ENCODE measurements at places on chromosomes 2 and 18. TPM values are rescaled to one million over a fixed set of nuclear protein-coding genes. Genes with fewer than 3 reads are reported as not detected.

DNA sequence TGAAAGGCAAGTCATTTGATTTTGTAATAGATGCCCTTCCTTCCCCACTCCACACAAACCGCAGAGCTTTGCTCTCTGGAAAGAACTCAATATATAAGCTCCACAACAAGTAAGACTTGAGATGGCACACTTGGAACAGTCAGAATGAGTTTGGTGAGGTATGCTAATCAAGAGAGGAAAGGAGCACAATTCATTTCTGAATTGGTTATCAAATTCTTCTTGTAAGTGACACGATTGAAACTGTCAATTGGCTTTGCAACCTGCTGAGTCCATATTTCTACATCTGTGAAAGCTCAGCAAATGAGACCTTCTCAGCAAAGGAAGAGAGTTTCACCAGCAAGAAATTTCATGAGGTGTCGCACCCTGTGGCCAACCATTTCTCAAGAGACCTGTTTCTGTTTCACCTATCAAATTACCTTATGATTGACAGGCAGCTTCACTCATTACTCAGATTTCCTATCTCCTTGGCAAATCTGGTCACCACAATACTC is 19.1 kb downstream of the CTLA4 start:
- peak; percentile 81 for DNase-seq

DNA sequence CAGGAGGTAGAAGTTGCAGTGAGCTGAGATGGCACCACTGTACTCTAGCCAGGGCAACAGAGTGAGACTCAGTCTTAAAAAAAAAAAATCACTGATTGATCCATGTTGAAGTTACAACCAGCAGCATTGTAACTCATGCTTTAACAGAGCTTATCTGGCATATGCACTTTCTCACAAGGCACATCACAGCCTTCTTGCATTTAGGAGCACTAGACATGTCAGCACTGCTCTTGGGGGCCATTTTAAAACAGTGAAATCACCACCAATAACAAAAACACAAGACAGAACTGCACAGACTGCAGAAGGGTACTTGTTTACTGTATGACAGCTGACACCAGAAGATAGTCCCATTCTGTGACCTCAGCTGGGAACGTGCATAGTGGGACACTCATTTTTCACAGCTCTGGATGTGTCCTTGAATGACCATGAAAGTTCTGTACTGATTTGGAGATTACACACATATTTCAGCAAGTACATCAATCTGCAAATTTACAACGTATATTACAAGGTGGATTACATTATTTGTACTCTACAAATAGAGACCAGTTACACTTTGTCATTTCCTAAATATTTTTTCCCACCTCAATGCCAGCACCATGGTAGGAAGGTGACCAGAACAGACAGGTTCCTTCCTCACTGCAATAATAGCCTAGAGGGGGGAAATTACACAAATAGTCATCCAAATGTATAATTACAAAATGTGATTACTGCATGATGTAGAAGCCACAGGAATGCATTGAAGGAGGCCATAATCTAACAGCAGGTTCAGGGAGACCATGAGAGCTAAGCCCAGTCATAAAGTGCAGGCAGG is 35.1 kb downstream of the CCBE1 start:
- DNase-seq = no peak

GRCh38 chr2:2872713-2873449 is 504.7 kb downstream of the EIPR1 start:
- DNase-seq = no peak

GRCh38 chr2:57759822-57760300 is 286.7 kb upstream of the VRK2 start:
- DNase-seq = peak; percentile 83

DNA sequence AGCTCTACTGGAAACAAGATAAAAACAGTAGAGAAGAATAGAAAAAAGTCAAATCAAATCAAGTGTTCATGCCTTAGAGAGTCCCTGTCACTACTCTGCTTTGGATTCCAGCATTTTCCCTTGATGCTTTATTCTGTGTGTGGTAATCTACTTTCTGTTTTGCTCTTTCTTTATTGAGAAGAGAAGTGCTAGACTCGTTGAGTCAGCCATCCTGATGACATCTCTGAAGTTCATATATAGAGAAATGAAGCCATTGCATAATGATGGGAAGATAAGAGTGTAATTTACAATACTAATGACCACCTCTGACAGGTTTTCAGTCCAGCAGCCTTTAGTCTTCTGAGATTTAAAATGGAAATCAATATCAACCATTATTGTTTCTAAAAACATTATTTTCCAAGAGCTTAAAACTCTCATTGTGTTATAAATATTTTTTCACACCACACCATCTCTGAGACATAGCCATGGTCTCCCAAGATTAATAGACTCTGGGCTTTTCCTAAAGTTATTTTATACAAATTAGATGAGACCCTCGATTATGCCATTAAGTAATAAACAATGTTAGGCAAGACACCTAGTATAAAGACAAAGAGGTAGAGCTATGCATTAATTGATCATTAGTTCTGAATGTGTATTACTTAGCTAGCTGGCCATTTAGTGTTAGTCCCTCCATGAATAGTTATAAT is 679.0 kb upstream of the ACVR2A start:
- DNase-seq = no peak

GRCh38 chr2:110674620-110675555 is 3.0 kb downstream of the BUB1 start:
- DNase-seq = peak; percentile 42

- DNase-seq = no peak
Measured at GRCh38 chr2:149877913-149878312, 290.3 kb upstream of the MMADHC start.

DNA sequence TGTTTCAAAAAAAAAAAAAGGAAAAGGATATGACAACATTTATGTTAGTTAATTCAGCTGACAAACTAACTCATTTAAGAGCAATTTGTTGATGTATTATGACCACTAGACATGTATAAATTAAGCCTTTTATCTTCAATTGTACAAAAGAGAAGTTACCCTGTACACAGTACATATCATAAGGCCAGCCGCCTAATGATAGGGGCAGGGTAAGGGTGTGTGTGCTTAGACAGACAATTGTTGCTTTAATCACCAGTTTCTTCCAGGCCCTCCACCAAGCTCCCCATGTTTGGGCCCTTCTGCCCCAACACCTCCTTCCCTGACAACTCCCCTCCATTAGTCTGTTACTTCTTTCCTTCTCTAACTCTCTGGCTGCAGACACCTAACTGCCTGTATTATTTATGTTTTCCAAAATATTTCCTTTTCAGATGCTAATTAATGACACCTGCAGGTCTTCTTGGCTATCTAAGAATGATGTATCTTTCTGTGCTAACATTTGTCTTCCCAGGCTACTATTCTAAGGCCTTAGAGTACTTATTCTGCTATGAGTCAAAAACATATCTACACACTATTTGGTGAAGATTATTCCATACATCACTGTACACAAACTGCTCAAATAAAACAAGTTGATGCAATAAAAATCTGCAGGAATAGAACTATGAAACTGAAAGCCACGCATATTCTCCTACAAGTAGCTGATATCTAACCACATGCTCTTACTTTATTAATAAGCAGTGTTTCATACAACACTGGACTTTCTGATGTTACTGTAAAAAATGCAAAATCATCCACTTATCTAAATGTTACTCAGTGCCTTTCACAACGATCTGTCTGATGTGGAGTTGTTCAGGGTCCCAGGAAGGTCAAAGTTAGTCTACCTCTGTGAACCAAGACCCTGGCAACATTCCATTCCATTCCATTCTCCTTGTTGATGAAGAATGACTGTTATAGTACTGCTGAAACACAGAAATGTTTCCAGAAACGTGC is 26.4 kb downstream of the TMEM131 start:
- no peak for DNase-seq

DNA sequence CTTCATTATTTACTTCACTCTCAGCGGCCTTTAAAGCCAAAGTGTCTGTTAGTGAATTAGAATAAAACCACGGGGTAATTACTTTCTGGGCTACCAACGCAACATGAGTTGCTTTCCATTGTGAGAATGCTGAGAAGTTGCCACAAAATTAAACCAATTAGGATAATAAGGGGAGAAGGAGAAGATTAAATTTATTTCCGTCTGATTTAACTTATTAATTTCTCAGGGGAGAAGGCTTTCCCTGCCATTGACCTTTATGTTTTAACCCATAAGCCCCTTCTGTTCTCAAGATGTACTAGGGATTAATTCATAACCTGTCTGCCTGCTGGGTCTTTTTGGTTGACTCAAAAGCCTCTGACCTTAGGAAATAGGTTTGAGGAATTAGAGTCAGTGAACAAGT is 42.3 kb upstream of the IGFBP5 start:
- DNase-seq = no peak

- DNase-seq = no peak
Measured at GRCh38 chr2:209970271-209970670, 32.2 kb upstream of the RPE start.

- no peak for DNase-seq
Measured at GRCh38 chr2:127685410-127686080, 10.2 kb upstream of the LIMS2 start.

DNA sequence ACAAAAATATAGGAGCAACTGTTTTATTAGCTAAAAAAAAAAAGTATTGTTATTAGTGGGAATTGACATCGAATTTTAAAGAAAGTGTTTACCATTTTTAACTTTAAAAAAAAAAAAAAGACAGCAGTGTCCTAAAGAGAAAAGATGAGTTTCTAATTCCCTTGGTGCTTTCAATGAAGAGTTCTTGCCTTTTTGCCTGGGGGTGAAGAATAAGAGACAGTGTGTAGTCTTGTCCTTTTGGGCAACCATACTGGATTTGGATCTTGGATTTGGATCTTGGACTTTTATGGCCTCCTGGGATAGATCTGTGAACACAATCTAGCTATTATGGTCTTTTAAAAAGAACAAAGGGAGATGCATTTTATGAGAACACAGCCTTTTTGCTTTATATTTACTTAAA is 60.2 kb upstream of the GLS start:
- DNase-seq = no peak

Gene CXCR1
- not detected for total RNA-seq

- DNase-seq = no peak
Measured at GRCh38 chr2:160432633-160433032, 61.0 kb downstream of the RBMS1 start.

DNA sequence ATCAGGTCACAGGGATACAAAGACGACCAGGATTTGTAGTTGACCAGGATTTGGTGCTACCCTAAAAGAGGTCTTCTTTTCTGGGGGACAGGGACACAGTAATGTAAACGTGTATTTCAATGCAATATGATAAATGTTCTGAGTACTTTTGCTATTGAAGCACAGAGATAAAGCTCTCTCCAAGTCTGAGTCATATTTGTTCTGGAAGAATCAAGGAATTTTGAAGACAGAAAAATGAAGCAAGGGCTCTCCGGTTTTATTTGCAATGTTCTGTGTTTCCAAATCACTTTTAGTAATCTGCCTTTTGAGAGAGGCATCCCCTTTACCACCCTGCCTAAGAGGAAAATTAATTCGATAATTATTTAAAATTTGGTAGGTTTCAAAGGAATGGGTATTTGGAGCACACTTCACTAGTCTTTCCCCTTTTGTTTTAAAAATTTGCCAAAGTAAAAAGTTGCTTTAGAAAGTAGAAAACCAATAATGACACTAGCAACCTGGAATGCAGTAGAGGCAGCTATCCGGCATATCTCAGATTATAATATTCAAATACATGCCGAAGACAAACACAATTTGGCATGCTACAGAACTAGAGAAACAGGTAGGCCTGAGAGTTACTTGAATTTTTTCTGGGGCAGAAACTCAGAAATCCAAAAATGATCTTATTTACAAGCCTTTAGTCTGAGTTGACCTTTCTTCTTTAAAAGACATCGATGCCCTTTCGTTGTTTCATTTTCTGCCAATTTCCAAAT is 82.7 kb downstream of the MREG start:
- no peak for DNase-seq

Gene RAPGEF4
- not detected for total RNA-seq

Data from activated CD4-positive, alpha-beta memory T cell treated with anti-CD3 and anti-CD28 coated beads for 36 hours (primary cell).